Stimulated activated CD4-positive, alpha-beta T cell treated with anti-CD3 and anti-CD28 coated beads, Interleukin-15, amount 100 ng/mL, for 1 hour (primary cell): ENCODE measurements at places on chromosomes 12 and 14.

- DNase-seq, result no peak
These were observed 37.2 kb downstream of the DDX51 start for GRCh38 chr12:132106921-132107320.

GRCh38 chr12:40312982-40313576 lies 88.3 kb downstream of the LRRK2 start:
- no peak for DNase-seq

GRCh38 chr12:3158851-3159465 lies 81.8 kb downstream of the TSPAN9 start:
- no peak for DNase-seq

DNA sequence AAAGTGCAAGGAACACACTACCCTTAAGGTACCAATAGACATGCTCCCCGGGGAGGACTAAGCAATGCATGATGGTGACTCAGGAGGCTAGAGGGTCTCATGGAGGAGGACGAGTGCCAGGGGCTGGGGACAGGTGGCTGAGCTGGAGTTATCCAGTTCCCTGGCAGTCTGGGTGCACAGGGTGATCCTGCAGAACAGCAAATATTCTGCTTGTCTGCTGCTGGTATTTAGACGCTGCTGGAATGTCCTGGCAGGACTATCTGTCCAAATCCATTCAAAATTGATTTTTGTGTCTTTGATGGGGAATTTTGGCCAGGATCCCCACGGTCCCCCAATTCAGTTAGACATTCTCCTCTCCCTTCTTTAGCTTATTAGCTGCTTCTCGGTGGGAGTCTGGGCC lies 138.7 kb downstream of the C12orf75 start:
- no peak for DNase-seq

- DNase-seq, result no peak
These were observed 63.1 kb upstream of the FGD4 start for GRCh38 chr12:32336261-32336660.

- DNase-seq, result no peak
These were observed 46.7 kb upstream of the PTPRR start for GRCh38 chr12:70966996-70967790.

GRCh38 chr12:57590864-57591781 lies at the start of gene PIP4K2C:
Gene PIP4K2C (plus strand): TSS chr12:57591192. CDS start chr12:57591290, 98 bp downstream.
- peak; percentile 64 for DNase-seq

- DNase-seq, result no peak
These were observed 88.1 kb downstream of the DNAI7 start for GRCh38 chr12:25106818-25107217.

- DNase-seq, result no peak
These were observed 272.6 kb downstream of the PRKD1 start for GRCh38 chr14:29654901-29655550.

DNA sequence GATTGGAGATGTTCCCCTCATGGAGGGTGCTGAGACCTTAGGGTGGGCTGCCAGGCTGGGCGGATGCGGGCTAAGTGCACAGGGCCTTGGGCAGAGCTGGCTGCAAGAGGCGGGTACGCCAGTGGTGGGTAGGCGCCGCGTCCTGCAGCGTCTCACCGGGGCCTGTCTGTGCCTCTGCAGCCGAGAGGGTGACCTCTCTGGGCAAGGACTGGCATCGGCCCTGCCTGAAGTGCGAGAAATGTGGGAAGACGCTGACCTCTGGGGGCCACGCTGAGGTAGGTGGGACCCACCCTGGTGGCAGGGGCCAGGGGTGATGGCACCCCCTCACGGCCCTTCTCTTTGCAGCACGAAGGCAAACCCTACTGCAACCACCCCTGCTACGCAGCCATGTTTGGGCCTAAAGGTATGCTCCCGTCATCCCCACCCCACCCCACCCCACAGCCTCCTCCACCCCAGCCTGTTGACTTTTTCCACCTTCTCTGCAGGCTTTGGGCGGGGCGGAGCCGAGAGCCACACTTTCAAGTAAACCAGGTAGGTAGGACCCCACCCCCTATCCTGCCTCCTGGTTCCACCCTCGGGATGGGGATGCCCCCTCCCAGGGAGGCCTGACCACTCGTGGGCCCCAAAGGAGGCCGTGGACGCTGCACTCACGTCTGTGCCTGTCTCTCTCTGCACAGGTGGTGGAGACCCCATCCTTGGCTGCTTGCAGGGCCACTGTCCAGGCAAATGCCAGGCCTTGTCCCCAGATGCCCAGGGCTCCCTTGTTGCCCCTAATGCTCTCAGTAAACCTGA lies 1.5 kb downstream of the CRIP1 start:
- no peak for DNase-seq

- DNase-seq, result no peak
These were observed 12.4 kb downstream of the CALM1 start for GRCh38 chr14:90409209-90409730.

DNA sequence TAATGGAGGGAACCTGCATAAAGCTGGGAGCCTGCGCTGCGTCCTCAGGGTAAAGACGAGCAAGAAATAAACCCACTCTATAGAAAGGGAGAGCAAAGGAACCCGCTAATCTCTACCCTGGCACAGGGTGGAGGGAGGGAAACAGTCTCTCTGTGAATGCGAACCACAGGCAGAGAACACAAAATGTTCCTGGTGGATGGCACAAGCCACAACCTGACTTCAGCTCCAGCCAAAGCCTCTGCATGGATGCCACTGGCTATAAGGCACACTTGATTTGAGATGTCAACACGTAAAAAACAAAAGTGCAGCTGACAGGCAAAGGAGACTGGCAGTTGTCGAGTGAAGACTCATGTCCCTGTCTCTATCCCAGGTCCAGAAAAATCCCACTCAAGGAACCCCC lies 32.4 kb downstream of the CHGA start:
- DNase-seq, result no peak

- no peak for DNase-seq
These were observed 2.4 kb downstream of the KRT73 start for GRCh38 chr12:52615912-52616311.

GRCh38 chr12:42162193-42162592 lies 17.5 kb upstream of the GXYLT1 start:
- DNase-seq, result no peak

DNA sequence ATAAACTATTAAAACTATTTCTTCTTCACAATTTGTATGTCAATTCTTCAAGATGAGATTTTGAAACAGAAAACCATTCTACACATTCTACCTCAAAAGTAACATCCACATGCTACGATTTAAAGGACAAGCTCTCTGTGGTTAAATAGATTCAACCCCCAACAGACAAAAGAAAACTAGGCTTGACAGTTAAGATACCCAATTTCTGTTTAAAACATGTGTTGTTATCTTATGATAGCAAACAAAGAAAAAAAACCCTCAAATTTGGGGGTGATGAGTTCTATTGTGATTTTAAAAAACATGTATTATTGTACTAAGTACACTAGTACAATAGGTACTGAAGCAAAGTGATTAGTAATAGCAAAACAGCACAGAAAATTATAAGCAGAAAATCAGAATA lies 33.8 kb downstream of the ATF7 start:
- DNase-seq, result no peak

DNA sequence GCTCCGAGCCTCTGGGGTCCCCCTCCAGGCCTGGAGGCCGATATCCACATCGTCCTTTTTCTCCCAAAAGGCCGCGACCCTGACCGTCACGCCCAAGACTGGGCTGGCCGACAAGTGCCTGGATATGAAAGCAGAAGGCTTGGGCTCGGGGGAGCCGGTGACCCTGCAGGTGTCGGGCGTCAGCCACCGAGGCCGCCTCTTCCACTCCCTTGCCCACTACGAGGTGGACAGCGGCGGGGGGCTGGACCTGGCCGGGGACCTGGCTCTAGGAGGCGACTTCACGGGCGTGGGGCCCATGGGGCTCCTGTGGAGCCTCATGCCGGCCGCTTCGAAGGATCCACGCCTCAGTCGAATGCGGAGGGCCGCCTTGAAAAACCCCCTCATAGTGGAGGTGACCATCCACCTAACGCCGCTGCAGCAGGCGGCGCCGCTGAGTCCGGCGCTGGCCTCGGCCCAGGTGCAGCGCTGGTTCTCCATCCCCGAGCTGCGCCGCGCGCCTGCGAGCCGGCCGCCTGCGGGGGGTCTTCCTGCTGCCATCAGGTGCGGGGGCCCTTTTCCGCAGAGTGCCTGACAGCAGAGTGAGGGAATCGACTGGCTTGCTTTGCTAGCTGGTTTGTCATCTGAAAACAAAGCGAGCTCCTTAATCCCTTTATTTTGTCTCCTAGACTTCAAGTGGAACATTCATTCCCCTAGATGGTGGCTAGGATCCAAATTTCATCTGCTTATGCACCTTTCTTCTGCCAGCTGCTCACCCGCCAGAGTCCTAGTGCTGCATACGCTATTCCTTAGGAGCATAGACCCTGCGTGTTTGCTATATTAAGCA lies 10.6 kb upstream of the DNAL1 start:
- DNase-seq, result no peak

GRCh38 chr12:14238221-14238792 lies 127.2 kb upstream of the ATF7IP start:
- DNase-seq, result no peak

GRCh38 chr14:55850825-55851241 lies 267.4 kb upstream of the PELI2 start:
- no peak for DNase-seq

DNA sequence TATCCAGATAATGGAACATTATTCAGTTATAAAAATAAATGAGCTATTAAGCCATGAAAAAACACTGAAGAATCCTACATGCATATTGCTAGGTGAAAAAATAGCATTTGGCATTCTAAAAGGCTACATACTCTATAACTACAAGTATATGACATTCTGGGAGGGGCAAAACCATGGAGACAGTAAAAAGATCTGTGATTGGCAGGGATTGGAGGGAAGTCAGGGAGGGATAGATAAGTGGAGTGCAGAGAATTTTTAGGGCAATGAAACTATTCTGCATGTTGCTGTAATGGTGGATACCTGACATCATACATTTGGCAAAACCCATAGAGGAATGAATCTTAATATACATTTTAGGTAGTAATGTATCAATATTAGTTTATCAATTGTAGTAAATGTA lies 63.1 kb upstream of the SLC38A2 start:
- DNase-seq, result no peak

- no peak for DNase-seq
These were observed 224.0 kb downstream of the TTC6 start for GRCh38 chr14:37819155-37820015.

GRCh38 chr14:64293976-64294671 lies at the start of gene ESR2:
Gene ESR2 (minus strand): TSS chr14:64294371. CDS start chr14:64282985, 11,386 bp downstream.
- no peak for DNase-seq

DNA sequence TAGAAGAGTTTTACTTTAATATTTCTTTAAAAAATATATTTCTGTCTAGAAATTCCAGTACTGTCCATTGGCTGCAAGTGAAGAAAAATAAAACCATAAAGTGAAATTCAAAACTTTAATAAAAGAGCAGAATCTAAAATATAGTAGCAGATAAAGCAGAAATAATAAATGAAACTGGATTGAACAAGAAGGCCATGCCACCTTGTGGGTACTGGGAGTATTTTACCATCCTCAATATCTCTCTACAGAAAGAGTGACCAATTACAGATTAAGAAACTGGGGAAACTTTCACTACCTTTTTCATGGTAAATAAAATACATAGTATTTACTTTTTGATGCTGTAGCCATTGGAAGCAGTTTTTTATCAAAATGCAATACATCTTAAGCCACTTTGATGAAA lies 220.5 kb downstream of the BCAT1 start:
- DNase-seq, result no peak

DNA sequence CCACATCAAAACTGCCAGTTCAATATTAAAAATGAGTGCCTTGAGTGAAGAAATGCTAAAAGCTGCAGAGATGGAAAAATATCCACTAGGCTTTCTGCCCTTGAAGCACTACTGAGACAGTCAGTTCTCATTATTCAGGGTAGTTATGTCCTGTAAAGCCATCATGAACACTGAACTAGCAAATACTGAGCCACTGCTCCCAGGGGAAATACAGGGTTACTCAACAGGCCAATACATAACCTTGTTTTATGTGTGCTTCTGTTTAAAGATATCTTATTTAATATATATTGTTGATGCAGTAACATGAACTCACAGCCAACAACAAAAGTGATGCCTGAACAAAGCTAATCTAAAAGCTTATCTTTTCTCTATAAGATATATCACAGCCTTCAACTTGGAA lies 3.3 kb downstream of the RAD52 start:
- DNase-seq, result no peak

DNA sequence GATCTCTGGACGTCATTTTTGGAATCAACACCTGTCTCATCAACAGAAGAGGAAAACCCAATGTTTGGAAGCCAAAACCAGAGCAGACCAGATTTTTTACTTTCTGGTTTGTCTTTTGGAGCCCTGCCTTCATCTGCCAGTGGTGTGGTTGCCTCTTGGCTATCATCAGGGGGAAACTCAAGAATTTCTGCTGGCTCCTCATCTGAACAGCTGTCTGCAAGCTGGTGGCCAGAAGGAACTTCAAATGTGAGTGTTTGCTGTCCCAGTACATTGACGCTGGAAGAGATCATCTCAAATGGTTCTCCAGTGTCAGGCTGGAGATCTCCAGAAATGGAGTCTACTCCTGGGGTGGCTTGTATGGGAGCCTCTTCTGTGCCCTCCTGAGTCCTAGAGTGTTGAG lies 13.8 kb downstream of the PLD4 start:
- DNase-seq, result no peak

DNA sequence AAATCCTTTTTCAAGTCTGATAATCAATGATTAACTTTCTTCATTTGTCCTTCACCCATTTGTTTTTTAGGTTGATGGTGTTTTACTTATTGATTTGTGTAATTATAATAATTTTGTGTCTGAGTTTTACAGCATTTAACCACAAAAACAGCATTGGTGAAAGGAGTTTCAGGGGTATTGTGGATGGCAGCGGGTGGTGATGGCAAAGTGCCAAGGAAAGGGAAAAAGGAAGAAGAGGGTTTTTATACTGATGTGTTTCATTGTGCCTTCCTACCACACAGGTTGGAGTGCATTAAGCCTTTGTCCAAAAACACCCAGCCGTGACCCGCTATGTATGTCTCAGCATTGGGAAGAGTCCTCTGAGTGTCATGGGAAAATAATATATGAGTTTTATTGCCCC lies 150.3 kb downstream of the DAD1 start:
- no peak for DNase-seq

DNA sequence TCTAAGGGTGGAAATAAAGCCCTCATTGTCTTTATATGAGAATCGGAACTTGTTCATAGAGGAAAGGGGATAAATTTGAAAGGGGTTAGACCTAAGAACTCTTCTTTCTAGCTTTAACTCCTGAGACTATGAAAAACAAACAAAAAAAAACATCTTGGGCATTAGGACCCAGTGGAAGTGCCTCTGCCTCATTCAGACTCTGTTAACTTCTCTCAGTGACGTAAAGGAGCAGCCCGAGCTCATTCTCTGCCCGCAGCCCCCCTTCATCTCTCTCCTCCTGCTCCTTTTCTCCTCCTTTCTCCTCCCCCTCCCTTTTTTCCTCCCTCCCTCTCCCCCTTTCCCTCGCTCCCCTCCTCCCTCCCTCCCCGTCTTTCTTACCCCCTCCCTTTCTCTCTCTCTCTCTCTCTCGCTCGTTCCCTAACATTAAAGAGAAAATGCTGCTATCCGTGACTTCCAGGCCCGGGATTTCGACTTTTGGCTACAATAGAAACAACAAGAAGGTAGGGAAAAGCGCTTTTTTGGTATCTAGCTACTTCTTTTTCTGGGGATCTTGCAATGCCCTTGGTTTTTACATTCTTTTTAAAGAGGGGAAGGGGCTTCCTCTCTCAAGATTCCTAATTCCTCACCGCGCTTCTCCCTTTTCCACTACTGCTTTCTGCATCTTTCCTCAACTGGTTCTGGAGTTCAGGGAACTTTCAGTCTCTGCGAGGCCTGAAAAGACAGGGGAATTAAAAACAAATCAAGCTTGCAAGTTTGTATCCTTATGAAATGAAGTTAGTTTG lies at the start of gene RBMS2:
RBMS2 (plus strand) TSS at position 231 of the 782 bp plus-strand sequence; CDS start at position 435, 204 bp downstream.
- no peak for DNase-seq

GRCh38 chr12:48572326-48572725 lies 2.5 kb upstream of the LALBA start:
- DNase-seq, result no peak
